Stimulated activated CD8-positive, alpha-beta memory T cell treated with anti-CD3 and anti-CD28 coated beads, Interleukin-4, amount 100 ng/mL, for 1 hour (primary cell): ENCODE measurements at places on chromosomes 4 and X.

- no peak for DNase-seq
Measured at GRCh38 chr4:56704089-56704871, 23.2 kb upstream of the HOPX start.

- peak; percentile 13 for DNase-seq
Measured at GRCh38 chr4:8403173-8403753, 37.3 kb downstream of the ACOX3 start.

GRCh38 chr4:44162538-44163270 is 285.9 kb downstream of the KCTD8 start:
- no peak for DNase-seq

- no peak for DNase-seq
Measured at GRCh38 chr4:157052429-157053040, 23.4 kb upstream of the GLRB start.

GRCh38 chr4:72302981-72303704 is 265.9 kb downstream of the ADAMTS3 start:
- DNase-seq: peak; percentile 5

DNA sequence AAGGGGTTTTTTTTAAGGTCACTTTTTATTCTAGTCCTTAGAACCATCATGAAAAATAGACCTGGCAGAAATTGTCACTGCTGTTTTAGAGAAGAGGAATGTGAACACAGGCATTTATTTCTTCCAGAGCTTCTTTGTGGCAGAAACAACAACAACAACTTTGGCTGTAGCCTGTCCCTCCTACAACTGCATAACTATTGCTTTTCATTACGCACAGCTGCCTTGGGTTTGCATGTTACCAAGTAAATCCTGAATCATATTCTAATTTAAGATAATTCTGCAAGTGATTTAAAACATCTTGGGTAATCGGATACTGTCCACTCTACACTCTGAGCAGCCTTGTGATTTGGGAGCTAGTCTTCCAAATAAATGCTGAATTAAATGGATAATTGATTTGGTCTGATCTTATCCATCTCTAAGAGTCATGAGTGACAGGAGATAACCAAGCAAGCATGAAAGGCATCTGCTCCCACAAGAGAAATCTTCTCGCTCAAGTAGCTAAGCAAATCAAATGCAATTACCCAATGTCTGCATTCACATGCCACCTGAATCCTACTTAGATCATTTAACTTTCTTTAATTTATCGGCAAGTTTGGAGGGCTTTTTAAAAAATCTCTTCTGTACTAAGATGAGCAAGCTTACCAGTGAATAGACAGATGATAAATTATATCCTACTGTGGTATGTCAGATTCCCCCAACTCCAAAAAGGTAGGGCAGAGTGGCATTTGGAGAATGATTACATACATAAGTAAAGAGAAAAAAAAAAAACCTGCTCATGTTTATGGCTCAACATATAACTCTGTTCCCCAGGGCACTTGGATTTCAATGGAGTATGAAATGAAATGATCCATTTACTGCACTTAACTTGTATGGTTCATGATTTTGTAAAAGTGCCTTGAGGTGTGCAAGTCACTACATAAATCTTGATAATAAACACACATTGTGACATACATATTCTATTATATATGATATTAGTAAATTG is 73.6 kb downstream of the EGF start:
- DNase-seq: no peak

DNA sequence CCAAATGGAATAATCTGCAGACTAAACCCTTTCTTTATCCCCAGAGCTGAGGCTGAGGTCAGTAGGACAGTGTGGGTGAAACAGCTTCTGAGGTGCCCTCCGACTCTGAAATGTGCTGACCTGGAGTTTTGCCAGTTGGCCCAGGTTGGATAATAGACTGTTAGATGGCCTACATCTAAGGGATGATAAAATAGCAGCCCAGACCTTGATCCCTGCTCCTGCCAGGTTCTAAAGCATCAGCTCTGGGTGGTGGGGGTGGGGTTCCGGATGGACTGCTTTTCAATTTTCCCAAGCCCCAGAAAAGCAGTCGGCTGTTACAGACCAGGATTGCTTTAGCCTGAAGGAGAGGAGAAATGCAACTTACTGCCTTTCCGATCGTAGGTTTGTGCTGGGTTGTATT is 110.4 kb downstream of the NHS start:
- no peak for DNase-seq

GRCh38 chr4:19514276-19515070 is 737.2 kb upstream of the SLIT2 start:
- no peak for DNase-seq

- no peak for DNase-seq
Measured at GRCh38 chr4:167722487-167722808, 369.9 kb upstream of the ANXA10 start.

DNA sequence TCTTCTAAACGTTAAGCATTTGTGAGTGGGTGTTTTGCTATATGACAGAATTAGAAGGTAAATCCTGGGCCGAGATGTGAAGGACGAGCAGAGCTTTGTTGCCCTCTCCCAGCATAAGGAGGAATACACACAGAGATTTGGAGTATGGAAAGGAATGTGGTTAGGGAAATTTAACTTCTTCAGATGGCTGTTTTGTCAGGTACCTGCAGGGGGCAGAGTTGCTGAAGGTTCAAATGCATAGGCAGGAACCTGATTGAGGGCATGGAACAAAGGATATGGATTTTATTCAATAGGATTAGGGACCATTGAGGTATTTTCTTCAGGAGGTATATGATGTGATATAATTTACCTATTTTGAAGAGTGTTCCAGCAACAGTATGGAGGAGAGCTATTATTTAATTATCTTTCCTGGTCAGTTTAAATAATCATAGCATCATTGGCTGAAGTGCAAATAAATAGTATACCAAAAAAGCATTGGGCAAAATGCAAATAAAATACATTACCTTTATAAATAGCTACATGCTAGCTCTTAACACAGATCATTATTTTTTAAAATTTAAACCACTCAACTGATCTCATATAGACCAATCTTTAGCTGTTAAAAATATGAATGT is 143.6 kb downstream of the SLIT2 start:
- no peak for DNase-seq

- no peak for DNase-seq
Measured at GRCh38 chrX:68403038-68403437, 30.3 kb downstream of the OPHN1 start.

DNA sequence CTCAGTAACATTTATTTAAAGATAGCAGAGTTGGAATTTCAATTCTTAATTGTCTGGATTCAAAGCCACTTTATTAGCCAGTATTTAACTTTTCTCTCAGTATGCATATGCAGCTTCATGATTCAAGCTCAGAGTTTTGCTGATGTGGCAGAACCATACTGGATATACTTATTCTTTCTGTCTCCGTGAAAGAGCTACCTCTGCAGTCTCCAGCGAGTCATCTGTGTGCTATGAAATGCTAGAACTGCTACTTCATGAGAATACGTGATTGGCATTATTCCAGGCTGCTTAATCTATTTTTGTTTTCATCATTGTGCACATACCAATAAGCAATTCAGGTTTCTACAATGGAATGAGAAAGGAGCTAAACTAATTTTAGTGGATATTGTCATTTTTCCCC is 743.7 kb downstream of the C4orf33 start:
- DNase-seq: no peak

DNA sequence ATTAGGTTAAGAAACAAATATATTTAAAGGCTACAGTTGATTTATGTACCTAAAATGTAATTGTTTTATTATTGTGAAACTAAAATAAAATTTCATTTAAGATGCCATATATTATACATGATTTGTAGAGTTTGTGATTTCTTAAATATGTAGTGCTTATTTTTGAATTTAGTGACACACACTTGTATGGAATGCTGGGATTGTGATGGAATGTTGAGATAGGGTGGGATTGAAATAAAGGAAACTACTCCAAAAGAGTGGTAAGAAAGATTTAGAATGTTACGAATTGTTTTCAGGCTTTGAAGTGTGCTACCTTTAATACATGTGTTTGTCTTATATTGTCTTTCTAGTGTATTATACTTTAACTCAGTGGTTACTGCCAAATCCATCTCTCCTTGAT is 330.3 kb upstream of the PITX2 start:
- DNase-seq: no peak

DNA sequence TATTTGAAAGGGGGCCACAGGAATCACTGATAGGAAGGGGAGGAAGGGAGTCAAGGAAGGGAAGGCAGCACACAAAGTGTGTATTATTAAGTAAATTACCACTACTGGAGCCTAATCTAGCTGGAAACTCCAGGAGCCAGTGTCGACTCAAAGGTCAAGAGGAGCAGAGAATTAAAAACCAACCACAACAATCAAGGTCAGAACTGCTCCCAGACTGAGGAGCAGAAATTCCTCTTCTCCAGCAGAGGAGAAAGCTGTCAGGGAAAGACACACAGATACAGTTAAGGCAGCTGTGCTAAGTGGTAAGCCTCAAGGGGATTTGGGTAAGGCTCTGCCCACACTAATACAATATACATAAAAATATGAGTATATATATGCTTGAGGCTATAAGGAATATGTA is 87.5 kb upstream of the PTPN13 start:
- DNase-seq: no peak

- DNase-seq: no peak
Measured at GRCh38 chrX:120419463-120419862, 49.6 kb downstream of the LAMP2 start.

GRCh38 chr4:8819473-8820177 is 52.0 kb downstream of the HMX1 start:
- no peak for DNase-seq

DNA sequence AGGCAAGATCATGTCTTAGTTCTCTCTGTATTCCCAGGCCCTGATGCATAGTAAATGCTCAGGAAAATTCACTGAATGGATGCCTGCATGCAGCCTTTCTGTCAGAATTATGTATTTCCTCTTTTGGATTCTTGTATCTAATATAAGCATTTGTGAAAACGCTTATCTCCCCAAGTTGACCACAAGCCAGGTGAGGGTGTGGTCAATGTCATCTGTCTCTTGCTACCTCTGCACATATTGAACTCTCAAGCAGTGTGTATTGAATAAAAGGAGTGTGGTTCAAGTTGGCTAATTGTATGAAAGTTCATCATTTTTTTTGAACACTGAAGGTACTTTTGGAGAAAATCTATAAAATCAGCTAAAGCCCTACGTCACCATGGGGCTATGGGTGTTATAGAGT is 84.3 kb downstream of the CNGA2 start:
- DNase-seq: no peak

GRCh38 chr4:64559571-64559970 is 150.3 kb upstream of the TECRL start:
- DNase-seq: no peak

DNA sequence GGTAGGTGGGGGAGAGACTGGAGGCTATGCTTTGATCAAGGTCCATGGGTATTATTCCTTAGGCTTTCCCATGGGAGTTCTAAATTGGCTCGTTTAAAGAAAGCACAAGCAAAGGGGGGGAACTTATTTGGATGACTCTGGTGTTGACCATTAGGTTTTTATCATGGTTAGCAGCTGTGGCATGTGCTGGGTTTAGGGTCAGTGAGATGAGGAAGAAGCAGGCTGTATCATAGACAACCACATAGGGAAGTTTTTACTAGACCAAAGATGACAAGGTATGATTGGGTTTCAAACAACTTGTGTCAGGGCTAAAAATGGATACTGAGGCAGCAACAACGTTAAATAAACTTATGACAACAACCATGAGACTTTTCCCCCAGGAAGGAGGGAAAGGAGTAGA is 97.7 kb downstream of the DNAAF6 start:
- DNase-seq: no peak

- DNase-seq: no peak
Measured at GRCh38 chr4:154982187-154983047, 201.3 kb downstream of the RBM46 start.

DNA sequence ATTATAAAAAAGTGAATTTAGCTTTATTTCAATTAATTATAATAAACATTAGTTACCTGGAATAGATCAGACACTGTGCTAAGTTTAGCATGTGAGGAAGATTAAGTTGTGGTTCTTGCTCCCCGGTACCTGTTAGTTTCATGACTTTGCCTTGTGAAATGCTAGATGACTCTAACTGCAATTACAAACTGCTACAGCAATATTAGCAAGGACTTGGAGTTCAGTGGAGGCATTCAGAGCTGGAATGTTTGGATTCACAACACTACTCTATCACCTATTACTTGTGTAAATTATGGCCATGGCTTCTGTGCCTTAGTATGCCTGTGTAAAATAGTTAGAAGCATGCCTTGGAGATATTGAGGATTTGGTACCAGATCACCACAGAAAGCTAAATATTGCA is 21.4 kb upstream of the ANXA10 start:
- no peak for DNase-seq

- DNase-seq: no peak
Measured at GRCh38 chr4:70703619-70704214, 15.4 kb downstream of the UTP3 start.

- no peak for DNase-seq
Measured at GRCh38 chr4:95284655-95285054, 264.1 kb downstream of the UNC5C start.

DNA sequence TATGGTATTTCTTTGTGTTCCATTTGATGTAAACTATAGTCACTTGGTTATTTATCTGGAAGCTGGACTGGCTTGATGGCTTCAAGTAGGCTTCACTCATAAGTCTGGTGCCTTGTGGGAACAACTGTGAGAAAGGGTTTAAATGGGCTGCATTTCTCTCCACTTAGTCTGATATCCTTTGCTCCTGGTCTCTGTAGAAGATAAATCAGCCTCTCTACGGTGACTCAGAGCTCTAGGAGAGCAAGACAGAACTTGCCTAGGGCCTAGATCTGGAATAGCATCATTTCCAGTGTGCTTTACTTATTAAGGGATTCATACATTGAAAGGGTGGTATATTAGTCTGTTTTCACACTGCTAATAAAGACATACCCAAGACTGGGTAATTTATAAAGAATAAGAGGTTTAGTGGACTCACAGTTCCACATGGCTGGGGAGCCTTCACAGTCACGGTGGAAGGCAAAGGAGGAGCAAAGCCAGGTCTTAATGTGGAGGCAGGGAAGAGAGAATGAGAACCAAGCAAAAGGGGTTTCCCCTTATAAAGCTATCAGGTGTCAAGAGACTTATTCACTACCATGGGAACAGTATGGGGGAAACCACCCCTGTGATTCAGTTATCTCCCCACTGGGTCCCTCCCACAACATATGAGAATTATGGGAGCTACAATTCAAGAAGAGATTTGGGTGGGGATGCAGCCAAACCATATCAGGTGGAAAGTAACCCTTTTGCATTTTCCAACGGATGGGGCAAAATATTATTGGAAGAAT is 1746.4 kb upstream of the PCDH7 start:
- DNase-seq: no peak

GRCh38 chrX:55056820-55057674 is 17.8 kb upstream of the PAGE2B start:
- DNase-seq: no peak
